GM03348 (cell line): ENCODE measurements at places on chromosomes 1 and 21.
A peak's percentile ranks its signal among the peaks of the same experiment; 100 is the strongest.

DNA sequence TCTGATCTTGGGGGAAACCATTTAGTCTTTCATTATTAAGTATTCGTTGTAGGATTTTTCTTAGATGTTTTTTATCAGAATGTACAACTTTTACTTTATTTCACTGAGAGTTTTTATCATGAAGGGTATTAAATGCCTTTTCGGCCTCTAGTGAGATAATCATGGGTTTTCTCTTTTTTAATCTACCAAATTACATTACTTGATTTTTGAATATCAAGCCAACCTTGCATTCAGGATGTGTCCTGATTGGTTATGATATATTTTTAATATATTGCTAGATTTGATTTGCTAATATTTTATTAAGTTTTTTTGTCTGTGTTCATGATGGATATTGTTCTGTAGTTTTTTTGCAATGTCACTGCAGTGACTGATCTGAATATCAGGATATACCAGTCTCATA lies 9.4 kb downstream of the NUF2 start:
- no peak for DNase-seq

GRCh38 chr1:241942738-241943137 lies 14.8 kb upstream of the BECN2 start:
- no peak for DNase-seq

- DNase-seq = no peak
Measured at GRCh38 chr1:10651389-10651766, 145.1 kb downstream of the CASZ1 start.

GRCh38 chr1:175287377-175287776 lies 94.8 kb upstream of the KIAA0040 start:
- DNase-seq = no peak

- peak; percentile 93 for DNase-seq
Measured at GRCh38 chr1:153532769-153533599, 2.8 kb downstream of the S100A6 start.

- DNase-seq = peak; percentile 41
Measured at GRCh38 chr1:27380224-27380623, 2.9 kb downstream of the CD164L2 start.

- no peak for DNase-seq
Measured at GRCh38 chr1:6560267-6560666, 5.2 kb downstream of the TAS1R1 start.

GRCh38 chr1:20578721-20579395 lies 10.0 kb upstream of the CDA start:
- no peak for DNase-seq
